ENCODE measurements at places on chromosomes 7 and 10. TPM values are rescaled to one million over a fixed set of nuclear protein-coding genes. Genes with fewer than 3 reads are reported as not detected.

DNA sequence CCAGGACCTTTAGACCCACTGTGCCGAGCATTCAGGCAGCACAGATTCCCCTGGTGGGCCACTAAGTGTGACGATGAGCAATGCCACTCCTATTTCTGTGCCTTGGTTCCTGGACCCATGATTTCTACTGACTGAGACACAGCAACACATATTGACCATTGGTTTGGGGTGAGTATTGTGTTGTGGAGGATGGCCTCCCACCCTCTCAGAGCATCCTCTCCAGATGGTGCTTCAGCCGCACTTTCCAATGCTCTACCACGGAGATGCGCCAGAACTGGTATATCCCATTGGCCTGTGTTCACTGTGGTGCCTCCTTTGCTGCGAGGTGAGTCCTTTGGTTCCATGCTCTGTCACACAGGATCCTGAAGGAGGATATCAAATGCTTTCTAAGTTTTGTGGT, 10.1 kb upstream of the GDF10 start:
- no peak for DNase-seq

DNA sequence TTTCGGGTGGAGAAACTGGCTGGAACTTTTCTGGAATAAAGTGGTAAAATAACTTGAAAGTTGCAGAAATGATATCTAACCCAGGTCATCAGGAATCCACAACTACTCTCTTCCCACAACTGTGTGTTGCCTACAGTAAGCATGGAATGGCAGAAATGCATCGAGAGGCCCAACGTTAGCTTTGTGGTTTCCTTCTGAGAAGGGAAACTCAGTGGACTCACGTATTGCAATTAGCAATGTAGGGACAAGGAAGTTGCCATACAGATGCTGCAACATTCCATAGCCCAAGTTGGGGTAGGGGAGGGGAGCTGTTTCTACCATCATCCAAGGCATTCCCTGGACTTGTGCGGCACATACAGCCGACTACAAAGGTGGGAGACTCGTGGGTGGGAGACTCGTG, 1.9 kb downstream of the PON1 start:
- no peak for DNase-seq

- DNase-seq = no peak
Measured at GRCh38 chr7:82110146-82110840, 333.3 kb downstream of the CACNA2D1 start.

Gene PPP1R17
- total RNA-seq = not detected

Gene ZNRF2
- total RNA-seq = 12.6 TPM

- DNase-seq = no peak
Measured at GRCh38 chr10:7593063-7593462, 73.7 kb downstream of the ITIH5 start.

GRCh38 chr10:1214882-1215540, 158.8 kb downstream of the WDR37 start:
- no peak for DNase-seq

Gene CALY
- total RNA-seq = not detected

DNA sequence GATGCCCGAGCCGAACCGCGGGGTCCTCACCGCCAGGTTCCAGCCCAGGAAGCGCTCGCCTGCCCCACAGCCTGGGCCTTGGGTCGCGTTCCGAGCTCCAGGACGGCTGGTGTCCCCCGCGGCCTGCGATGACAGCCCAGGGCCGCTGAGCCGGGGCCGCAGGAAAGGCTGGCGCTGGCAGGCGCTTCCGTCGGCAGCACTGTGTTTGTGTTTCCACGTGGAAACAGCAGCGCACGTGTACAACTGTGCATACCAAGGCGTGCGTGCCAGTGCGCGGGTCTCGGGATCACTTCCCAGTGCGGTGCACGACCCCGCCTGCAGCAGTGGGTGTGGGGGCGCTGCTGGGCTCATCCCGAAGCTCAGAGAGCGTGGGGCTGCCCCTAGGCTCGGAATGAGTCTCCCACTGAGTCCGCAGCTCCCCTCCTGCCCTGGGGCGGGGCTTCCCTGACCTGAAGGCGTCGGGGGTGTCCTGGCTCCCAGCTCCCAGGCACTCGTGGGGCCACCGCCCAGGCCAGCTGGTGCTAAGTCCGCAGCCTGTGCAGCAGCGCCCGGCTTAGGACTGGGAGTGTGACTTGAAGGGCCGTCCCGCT, 17.2 kb downstream of the AP5Z1 start:
- DNase-seq = no peak

GRCh38 chr10:6609625-6610024, 29.5 kb upstream of the PRKCQ start:
- no peak for DNase-seq

Gene HMX2
- 0.60 TPM for total RNA-seq

- DNase-seq = no peak
Measured at GRCh38 chr10:824497-824896, 107.0 kb downstream of the LARP4B start.

DNA sequence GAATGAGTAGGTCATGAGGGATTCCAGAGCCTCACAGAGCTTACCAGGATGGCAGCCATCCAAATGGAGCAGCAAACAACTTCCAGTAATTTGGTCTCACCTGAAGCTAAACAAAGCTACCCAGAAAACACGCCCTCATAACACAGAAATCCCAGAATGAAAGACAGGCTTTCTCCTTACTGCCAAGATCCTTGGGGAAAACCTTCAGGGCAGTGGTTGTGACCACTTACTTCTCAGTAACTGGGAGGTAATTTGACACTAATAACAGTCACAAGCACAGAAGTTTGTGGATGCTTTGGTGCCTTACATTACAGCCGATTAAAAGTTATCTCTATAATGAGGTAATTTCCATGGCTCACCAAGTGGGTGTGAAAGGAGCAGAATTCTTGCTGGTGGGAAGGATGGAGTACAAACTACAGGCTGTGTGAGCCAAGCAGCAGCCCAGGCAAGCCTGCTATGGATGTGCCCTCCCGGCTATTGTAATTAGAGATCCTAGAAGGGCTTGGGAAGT, 10.4 kb downstream of the WDR91 start:
- DNase-seq = no peak

Gene SH2B2
- total RNA-seq = 6.3 TPM

- DNase-seq = no peak
Measured at GRCh38 chr7:18860221-18860620, 257.2 kb downstream of the TWIST1 start.

- DNase-seq = peak; percentile 33
Measured at GRCh38 chr10:132369636-132370185, 27.3 kb upstream of the PWWP2B start.

Gene SPDYE16
- not detected for total RNA-seq

GRCh38 chr7:145951566-145951965, 165.0 kb upstream of the CNTNAP2 start:
- no peak for DNase-seq
